ENCODE measurements at places on chromosomes 12 and 14. TPM values are rescaled to one million over a fixed set of nuclear protein-coding genes. Genes with fewer than 3 reads are reported as not detected.

Gene NKX2-1
- not detected for total RNA-seq

Gene SLC6A12
- total RNA-seq = 0.68 TPM

Gene SALL2
- 4.9 TPM for total RNA-seq

- DNase-seq = no peak
These were observed 224.0 kb downstream of the TTC6 start for GRCh38 chr14:37819155-37820015.

- peak; percentile 73 for DNase-seq
These were observed 747 bp downstream of the HSPB8 start for GRCh38 chr12:119179335-119180021.

DNA sequence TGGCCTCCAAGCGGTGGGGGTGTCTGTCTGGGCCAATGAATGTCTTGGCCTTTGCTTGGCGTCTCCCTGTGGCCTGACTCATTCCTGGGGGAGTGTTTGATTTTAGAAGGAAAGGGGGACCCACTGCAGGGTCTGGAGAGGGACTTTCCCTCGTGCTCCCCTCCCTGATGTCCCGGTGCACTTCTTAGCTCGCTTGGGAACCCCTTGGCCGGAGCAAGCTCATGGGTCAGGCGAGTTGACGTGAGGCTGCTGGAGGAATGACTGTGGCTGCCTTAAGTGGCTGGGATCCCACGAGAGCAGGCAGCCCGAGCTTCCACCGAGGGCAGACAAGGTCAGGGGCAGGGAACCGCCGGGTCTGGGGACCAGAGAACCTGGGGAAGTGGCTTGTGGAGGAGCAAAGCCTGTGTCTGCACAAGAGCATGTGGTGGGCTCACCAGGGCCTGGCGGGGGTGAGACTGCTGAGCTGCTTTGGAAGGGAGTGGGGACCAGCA lies 218.4 kb upstream of the C14orf180 start:
- DNase-seq = peak; percentile 53

DNA sequence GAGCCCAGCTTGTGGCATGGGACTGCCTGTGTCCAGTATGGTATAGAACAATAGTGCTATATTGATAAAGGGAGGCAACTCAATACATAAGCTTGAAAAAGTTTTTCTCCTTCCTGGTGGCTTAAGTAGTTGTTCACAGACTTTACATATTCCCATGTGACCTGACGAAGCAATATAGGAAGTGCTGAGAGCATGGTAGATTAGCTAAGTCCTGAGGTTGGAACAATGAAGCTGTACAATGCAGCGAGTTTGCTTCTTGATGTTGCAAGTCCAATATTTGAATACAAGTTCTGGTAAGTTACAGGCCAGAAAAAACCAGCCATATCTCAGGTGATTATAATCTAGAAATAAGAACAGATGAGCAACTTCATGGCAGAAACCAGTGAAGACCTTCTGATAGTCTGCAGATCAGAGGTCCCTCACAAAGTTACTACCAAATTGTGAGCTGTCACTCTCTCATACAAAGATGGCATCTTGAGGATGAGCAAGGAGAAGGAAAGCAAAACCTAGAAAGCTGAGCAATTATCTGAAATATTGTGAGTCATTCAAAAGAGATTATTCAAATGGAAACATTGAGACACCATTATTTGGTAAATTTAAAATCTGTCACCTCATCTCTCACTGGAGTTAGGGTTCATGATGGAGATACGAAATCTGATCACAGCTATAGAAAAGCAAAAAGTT lies 72.9 kb upstream of the BTG1 start:
- no peak for DNase-seq

GRCh38 chr12:33439587-33440011 lies at the start of gene SYT10:
Gene SYT10, minus strand, starts transcription at chr12:33439819. Its CDS starts 297 bp downstream, at chr12:33439522.
- DNase-seq = no peak

- no peak for DNase-seq
These were observed 152.2 kb upstream of the BMP4 start for GRCh38 chr14:54108481-54109471.

DNA sequence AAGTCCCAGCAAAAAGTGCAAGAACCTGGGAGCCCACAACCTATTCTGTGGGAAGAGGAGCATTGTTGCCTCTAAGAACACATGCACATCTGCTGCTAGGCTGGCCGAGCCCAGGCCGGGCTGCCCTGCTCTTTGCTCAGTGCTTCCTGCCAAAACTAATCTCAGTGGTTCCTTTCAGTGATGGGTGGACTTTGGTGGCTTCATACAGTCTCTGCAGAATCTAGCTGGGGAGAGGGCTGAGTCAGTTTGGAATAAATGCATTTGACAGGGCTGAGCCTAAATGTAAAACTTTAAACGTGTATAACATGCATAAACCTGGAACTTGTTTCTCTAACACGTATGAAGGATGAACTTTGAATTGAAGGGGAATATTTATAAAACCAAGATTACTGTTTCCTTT lies 44.6 kb downstream of the CCDC177 start:
- no peak for DNase-seq

- no peak for DNase-seq
These were observed 10.4 kb downstream of the TMEM229B start for GRCh38 chr14:67477926-67478799.
